ENCODE measurements at places on chromosomes 1 and 21.

DNA sequence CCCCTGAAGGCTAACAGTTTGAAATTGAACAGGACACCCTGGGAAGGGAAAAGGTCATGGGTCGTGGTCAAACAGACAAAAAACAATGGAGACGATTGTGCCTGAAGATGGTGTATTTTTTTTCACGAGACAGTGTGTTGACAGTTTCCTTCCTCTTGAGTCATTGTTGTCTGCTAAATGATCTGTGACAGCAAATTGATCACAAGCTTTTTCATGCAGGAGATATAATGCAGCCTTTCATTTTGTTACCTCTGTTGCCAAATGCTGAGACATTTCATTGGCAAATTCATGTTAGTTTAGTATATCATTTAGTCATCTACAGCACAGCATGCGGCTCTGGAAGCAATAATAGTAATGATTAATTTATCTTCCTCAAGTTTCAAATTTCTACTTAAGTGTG is 27.7 kb downstream of the UBE2U start:
- no peak for DNase-seq

DNA sequence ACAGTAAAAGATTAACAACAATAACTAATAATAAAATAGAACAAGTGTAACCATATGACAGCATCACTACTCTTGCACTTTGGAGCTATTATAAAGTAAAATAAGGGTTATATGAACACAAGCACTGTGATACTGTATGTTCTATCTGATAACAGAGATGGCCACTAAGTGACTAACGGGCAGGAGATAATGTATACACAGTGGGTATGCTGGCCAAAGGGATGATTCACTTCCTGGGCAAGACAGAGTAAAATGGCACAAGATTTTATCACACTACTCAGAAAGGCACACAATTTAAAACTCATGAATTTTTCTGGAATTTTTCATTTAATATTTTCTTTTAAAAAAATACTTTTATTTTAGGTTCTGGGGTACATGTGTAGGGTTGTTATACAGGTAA is 12.3 kb downstream of the SLC9C2 start:
- DNase-seq, result no peak

DNA sequence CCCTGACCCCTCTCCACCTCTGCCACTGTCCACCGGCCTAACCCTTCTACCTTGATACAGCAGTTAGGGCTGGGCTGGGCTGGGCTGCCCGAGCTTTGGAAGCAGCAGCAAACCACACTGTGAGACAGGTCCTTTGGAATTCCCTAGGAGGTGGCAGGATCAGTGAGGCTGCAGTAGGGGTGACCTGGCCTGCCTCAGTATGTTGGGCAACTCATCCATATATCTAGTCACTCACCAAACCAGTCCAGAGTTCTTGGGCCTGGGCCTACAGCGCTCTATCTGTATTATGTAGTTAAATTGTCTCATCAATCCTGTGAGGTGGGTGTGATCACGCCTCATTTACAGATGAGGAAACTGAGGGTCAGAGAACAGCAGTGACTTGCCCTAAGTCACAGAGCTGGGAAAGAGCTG is 13.3 kb upstream of the SYNC start:
- DNase-seq, result no peak

DNA sequence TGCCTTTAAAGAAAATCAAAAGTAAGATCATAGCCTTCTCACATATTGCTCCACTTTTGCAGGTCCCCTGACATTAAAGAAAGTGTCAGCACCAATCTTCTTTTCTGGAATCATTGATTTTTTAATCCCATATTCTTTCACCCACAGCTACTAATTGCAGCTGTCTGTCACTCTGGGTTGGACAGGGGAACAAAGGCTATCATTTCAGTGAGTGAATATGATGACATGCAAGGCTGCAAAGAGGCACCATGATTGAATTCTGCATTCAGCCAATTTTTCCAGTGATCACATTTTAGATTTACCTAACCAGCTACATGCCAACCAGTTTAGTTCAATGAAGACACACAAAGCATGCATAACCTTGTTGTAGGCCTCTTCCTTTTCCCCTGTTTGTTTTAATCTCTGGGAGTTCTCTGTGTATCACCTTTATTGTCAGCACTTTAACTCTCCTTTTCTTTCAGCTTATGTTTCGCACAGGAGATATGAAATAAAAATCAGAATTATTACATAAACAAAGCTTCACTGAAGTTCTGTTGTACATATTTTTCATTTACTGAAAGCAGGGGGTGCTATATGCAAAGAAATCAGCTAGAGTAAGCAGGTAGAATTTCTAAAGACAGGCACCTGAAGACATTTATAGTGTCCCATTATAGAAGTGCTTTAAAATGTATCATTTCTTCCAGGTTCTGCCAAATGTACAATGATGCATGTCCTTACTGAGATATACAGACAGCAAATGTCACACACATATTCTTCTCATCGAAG is 584.8 kb downstream of the PLA2G4A start:
- DNase-seq, result no peak

- DNase-seq, result no peak
Observed at GRCh38 chr1:10979483-10979920, 33.0 kb upstream of the TARDBP start.

- no peak for DNase-seq
Observed at GRCh38 chr1:111736548-111737215, 2.5 kb downstream of the INKA2 start.

GRCh38 chr1:38451541-38451993 is 405.0 kb upstream of the POU3F1 start:
- DNase-seq, result no peak

DNA sequence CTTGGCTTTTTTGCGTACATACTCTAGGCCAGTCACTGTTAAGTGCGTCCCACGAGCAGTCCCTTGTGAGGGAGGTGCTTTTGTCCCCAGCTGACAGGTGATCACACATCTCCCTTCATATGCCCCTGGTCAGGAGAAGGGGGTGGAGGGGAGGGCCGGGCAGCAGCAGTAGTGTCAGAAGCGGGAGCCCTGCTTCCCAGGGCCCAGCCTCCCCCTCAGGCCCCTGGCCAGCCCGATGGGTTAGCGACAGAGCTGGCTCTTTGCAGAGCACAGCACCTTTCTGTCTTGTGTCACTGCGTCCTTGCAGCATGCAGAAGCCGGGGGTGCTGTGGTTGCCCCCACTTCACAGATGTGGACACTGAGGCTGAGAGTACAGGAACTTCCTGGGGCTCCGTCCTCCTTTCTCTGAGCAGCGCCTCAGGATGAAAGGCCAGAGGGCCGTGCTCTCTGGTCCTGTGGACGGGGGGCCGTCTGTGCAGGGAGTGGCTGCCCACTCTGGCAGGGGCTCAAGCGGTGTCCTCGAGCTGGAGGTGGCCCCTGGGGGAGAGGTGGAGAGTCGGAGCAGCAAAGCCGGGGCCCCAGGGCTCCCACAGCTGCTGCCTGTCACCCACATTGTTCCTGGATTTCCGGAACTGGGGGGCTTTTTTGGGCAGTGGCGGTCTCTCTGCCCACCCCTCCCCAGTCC is 5.9 kb downstream of the TMEM201 start:
- no peak for DNase-seq

DNA sequence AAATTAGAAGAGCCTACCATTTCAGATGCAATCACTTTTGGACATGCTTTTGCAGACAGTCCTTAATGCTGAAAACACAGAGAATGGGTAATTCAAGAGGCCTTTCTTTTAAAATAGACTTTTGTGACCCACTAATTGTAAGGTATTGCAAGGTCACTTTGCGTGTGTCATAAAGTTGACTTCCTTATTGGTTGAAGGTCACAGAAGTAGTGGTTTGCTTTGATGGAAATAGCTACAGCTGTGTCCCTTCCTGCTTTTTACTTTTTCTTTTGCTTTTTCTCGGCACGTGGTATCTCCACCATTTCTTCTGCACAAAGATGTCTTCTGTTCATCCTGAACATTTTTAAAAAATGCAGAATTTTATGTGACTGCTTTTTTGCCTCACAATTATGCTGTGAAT is 146.8 kb downstream of the DYRK1A start:
- no peak for DNase-seq

DNA sequence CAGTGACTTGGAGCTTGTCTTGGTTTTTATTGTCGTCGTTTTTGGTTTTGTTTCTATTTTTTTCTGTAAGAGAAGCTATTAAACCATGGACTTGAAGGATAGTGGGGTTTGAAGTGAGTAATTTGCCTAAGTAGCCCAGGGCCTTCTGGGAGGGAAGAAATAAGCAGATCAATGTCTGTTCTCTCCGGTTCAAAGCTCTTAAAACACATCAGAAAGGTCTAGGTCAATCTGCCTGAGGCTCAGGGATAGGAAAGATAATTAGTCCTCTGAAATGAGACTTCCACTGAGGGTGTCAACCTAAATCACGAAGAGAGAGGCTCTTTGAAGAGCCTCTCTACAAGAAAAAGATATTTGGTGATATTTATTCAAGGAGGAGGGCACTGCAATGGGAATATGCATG is 178.0 kb downstream of the MATN1 start:
- DNase-seq, result no peak

DNA sequence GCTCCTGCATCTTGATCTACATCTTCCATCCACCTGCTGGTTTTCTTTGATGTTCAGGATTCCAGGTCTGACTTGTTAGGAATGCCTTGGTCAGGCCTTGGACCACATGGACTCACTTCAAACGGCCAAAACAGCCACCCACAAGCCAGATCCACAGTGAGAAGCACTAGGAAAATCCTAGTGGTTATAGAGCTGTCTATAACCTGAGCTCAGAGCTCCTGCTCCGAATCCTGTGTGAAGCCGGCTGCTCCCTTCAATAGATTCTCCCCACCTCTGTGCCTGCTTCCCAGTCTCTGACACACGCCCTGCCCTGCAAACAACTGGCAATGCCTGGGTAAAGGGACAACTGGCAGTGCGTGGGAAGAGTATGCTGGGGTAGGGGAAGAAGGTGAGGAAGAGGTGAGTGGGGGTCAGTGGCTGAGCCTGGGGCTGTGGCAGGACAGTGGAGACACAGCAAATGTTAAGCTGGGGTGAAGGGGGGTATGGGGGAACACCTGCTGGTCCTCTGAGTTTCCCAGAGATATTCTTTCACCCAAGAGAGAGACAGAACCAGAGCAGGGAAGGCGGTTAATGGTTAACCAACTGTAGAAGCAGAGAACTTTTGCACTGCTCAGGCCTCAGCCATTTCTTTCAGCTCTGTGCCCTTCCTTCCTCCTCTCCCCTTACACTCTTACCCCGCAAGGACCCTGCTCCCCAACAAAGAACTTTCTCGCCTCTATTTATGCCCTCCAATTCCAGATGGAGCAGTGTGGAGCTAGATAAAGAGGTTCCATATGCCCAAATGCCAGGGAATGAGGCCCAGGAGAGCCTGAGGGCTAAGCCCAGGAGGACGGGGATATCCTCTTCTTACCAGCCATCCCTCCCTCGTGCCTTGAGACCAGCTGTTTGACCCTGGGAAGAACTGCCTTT is 4.5 kb downstream of the PLXNA2 start:
- DNase-seq, result no peak

DNA sequence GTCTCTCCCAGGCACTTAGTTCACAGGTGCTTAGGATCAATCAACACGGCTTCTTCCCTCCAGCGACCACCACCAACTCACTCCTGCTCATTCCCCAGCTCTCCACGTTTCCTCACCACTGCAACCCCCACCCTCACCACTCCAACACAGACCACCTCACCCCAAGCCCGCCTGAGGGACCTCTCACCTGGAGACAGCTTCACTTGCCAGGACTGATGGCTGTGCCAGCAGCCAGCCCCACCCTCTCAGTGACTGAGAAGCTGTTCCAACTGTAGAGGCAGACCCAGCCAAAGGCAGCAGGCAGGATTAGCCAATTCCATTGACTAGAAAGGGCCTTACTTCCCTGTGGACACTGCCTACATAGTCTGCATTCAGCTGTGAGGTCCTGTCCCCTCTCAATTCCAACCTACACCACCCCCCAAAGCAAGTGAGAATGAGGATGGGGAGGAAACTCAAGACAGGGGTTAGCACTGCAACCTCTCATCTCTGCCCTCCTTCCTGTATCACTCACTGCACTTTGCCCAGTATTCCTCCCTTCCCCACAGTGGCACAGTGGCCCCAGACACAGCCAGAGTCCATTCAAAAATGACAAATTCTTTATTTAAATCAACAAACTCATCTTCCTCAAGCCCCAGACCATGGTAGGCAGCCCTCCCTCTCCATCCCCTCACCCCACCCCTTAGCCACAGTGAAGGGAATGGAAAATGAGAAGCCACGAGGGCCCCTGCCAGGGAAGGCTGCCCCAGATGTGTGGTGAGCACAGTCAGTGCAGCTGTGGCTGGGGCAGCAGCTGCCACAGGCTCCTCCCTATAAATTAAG is 7.6 kb downstream of the TAGLN2 start:
- no peak for DNase-seq

All from stimulated activated CD8-positive, alpha-beta memory T cell treated with anti-CD3 and anti-CD28 coated beads, Interleukin-2, amount 100 ng/mL, for 1 hour (primary cell).